Stimulated activated effector memory CD8-positive, alpha-beta T cell treated with anti-CD3 and anti-CD28 coated beads, Interleukin-12 subunit alpha, Interleukin-12 subunit beta, amount 100 ng/mL, for 72 hours (primary cell): ENCODE measurements at places on chromosomes 12 and 14.

DNA sequence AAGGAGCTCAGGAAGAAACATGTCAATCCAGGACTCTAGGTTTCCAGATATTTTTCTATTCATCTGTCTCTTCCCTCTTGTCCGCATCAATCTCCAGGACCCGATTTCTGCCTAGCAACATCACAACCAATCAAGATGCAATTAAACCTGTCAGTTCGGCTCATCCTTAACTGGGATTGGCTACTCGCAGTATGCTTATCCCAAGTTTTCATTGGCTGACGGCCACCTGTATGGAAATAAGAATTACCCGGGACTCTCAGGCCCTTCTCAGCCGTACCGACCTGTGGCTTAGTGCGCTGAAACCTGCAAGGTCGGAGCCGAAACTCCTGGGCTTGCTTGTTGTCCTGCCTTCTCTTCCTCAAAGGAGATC is 20.4 kb upstream of the ATP5MC2 start:
- DNase-seq = no peak

GRCh38 chr12:108048686-108049085 is 80.4 kb upstream of the WSCD2 start:
- DNase-seq = no peak

- DNase-seq = no peak
Observed at GRCh38 chr14:91496790-91497189, 13.3 kb downstream of the PPP4R3A start.

GRCh38 chr12:107429006-107429705 is 256.4 kb upstream of the PWP1 start:
- DNase-seq = no peak

- DNase-seq = no peak
Observed at GRCh38 chr14:24189059-24189375, 401 bp upstream of the IPO4 start.

- no peak for DNase-seq
Observed at GRCh38 chr12:28278960-28279359, 88.7 kb downstream of the CCDC91 start.

- DNase-seq = no peak
Observed at GRCh38 chr12:65510007-65510406, 231.5 kb downstream of the MSRB3 start.

DNA sequence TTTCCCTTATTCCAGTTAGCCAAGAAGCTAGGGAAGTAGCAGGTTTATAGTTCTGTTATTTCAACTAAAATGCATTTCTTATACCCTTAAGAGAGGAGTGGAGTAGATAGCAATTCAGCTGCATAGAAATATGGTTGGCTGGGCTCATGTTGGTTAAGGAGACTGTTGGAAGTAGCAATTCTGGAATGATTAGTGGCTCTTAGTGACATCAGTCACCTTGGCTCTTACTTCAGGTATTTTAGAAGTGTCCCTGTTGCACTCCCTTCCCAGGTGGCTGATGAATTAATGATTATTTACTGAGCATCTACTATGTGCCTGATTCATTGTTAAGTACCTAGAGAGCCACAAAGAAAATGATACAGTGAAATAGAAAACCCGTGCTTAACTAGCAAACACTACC is 128.1 kb downstream of the MGST1 start:
- DNase-seq = no peak

DNA sequence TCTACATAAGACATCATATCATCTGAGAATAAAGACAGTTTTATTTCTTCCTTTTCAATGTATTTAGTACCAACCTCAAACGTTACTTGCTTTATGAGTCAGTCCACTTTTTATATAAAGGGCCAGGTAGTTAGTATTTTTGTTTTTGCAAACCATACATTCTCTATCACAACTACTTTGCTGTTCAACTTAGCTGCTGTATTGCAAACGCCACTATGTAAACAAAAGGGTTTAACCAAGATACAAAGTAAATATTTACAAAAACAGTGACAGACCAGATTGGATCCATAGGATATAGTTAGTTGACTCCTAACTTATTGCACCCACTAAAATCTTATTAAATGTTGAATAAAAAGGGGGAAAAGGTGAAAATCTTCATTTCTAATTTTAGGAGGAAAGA is 87.7 kb upstream of the FOXG1 start:
- no peak for DNase-seq
